ENCODE measurements at places on chromosomes 1 and 21. TPM values are rescaled to one million over a fixed set of nuclear protein-coding genes. Genes with fewer than 3 reads are reported as not detected.

CYP4A22 gene
- total RNA-seq = not detected

GRCh38 chr1:61753998-61754508 lies 11.8 kb downstream of the PATJ start:
- DNase-seq = no peak

INAVA gene
- total RNA-seq = 82.0 TPM

GRCh38 chr1:42551180-42551579 lies 88.1 kb downstream of the CCDC30 start:
- DNase-seq = no peak

DNA sequence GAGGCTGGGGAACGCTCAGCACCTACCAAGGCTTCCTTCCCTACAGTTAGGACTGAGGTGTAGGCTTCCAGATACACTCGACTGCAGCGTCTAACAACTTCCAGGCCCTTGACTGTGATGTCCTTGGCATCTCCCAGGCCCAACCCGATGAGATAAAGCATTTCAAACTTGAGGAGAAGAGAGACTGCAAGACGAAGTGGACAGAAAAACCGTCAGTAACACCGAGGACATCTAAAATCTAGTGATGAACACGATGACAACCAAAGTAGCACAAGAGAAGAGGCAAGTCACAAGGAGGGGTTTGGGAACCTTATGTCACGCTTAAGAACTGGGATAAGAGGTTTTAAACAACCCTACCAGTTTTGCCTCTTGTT lies 314 bp downstream of the DPH5 start:
- DNase-seq = no peak

- DNase-seq = peak; percentile 40
These were observed 14.4 kb upstream of the FNBP1L start for GRCh38 chr1:93433407-93433961.

DNA sequence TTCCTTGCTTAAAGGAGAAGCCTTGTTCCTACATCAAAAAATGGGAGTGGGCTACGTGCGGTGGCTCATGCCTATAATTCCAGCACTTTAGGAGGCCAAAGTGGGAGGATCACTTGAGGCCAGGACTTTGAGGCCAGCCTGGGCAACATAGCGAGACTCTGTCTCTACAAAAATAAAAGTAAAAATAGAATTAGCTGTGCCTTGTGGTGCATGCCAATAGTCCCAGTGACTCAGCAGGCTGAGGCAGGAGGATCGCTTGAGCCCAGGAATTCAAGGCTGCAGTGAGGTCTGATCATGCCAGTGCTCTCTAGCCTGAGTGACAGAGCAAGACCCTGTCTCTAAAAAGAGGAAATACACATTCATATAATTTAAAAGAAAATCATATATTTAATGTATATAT lies 127.1 kb downstream of the C1orf21 start:
- DNase-seq = no peak

GRCh38 chr21:45055861-45056260 lies 18.5 kb upstream of the ADARB1 start:
- no peak for DNase-seq

- DNase-seq = no peak
These were observed 362.7 kb upstream of the B3GALT2 start for GRCh38 chr1:193549081-193549480.

Measured in mucosa of descending colon (tissue), 3 donors.